SK-MEL-5 (cell line): ENCODE measurements at places on chromosomes 4 and X.

- DNase-seq = no peak
Measured at GRCh38 chr4:8076023-8076422, 82.6 kb downstream of the ABLIM2 start.

GRCh38 chr4:88276952-88277710, 7.2 kb downstream of the PPM1K start:
- no peak for DNase-seq

- no peak for DNase-seq
Measured at GRCh38 chr4:128521648-128522111, 234.1 kb upstream of the PGRMC2 start.

- DNase-seq = peak; percentile 69
Measured at GRCh38 chrX:101287402-101287801, 3.7 kb downstream of the TAF7L start.

- no peak for DNase-seq
Measured at GRCh38 chr4:184347251-184348239, 126.8 kb downstream of the IRF2 start.

DNA sequence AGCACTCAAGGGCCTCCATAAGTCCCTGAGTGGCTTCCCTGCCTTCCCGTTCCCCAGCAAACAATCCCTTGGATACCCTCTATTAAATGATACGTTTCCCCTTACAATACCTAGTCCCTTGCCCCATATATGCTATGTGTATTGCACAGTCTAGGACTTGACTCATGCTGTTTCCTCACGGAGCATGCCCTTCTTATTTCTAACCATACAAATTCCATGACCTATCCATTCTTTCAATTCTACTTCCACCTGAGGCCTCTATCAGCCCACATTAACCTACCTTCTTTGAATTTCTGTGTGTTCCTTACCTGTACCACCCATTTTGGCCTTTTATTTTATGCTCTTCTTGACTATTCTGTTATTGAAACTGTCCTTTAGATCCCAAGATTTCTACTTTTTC, 2.9 kb upstream of the PGRMC2 start:
- no peak for DNase-seq

GRCh38 chr4:3812211-3812934, 46.2 kb downstream of the ADRA2C start:
- DNase-seq = no peak

GRCh38 chrX:119735467-119735866, 22.9 kb upstream of the SOWAHD start:
- no peak for DNase-seq

- DNase-seq = no peak
Measured at GRCh38 chr4:86300516-86300915, 59.3 kb downstream of the MAPK10 start.

GRCh38 chrX:119853444-119853843, 681 bp upstream of the UPF3B start:
- no peak for DNase-seq
